ENCODE measurements at places on chromosomes 7 and 10.

DNA sequence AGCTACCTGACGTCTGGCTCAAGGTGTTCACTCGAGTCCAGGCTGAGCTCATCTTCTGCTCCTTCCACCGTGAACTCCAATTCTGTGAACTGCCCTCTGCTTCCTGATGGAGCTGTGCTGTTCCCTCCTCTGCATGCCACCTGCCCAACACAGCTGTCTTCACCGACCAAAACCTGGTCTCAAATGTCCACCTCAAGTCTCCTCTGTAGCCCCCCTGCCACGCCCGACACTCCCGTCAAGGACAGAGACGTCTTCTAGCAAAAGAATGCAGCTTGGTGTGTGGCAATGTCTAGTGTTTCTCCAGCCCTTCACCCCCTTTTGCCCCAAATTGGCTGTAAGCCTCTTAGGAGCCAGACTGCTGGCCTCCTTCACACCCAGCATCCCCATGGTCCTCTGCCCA, 305.1 kb downstream of the DNAJB6 start:
- no peak for DNase-seq

DNA sequence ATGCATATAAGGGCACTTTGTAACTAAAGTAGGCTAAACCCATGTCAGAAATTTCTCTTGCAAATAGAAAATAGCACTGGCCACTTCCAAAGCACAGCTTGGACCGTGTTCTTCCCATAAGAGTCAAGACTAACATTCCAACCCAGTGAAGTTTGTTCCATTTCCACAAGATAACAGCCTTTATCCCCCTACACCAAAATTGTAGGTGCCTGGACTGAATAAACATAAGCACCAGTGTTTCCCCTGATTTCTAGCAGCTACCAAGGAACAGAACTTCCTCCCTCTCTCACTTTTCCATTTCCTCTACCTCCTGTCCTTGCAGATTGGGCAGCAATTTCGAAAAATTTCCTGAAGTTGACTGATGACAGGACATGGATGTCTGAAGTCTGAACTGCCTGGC, 219.7 kb downstream of the CREB5 start:
- no peak for DNase-seq

DNA sequence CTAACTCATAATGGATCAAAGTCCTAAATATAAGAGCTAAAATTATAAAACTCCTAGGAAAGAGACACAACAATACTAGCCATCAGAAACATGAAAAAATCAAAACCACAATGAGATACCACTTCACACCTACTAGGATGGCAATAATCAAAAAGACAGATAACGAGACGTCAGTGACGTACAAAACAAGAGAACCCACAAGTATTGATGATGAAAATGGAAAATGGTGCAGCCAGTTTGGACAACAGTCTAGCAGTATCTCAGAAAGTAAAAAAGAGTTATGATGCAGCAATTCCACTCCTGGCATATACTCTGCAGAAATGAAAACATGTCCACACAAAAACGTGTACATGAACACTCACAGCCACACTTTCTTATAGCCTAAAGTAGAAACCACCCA, 173.5 kb downstream of the SRPK2 start:
- DNase-seq, result no peak

- no peak for DNase-seq
Measured at GRCh38 chr10:112466802-112467201, 19.8 kb downstream of the VTI1A start.

DNA sequence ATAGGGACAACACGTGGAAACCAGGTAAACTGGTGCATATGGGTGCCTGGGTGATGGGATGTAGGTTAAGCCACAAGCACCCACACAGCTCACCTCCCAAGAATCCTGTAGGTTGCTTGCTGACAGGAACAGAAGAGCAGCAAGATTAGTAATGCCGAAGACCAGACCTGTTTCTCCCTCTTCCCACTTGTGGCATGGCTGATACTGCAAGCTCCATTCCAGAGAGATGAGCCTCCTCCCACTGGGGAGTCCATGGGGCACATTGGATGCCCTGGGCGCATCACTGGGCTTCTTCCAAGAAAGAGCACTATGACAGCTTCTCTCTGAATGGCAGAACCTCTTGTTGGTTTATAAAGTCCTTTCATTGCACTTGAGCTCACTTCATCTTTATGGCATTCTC, 44.4 kb upstream of the LOXL4 start:
- DNase-seq, result no peak

- no peak for DNase-seq
Measured at GRCh38 chr10:86804805-86805204, 48.4 kb downstream of the BMPR1A start.

DNA sequence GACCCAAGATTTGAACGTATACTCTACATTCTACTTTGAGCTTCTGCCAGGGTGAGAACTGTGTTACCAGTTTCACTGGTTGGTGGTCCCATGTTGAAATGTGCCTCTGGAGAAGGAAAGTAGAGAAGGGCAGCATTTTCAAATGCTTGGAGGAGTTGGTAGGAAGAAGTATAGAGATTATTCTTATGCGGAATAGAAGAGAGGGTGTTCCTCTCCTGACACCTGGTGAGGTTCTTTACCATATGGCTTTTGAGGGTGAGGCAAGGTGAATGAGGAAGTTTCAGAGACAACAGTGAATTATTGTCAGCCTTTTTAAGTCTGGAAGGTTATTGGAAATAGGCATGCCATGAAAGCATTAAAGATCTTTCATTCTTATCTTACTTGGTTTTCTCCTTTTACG, 34.3 kb downstream of the R3HCC1L start:
- DNase-seq, result peak; percentile 24

- DNase-seq, result no peak
Measured at GRCh38 chr7:135704074-135704473, 23.9 kb downstream of the SLC13A4 start.

DNA sequence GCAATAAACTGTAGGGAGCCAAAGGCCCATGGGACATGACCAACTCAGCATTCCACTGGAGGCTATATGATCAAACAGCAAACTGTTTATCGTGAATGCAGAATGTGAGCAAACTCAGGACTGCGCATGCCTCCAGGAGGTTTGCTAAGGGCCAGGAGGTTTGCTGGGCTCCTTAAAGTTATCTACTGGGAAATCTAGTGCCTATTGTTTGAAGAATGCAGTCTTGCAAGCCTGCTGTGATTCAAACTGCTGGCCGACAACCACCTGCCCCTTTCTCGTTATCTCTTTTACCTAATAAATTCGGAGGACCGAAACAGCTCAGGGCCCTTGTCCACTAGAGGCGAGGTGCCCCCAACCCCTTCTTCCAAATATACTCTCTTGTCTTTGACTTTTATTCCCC, 404.1 kb downstream of the KCNMA1 start:
- no peak for DNase-seq

DNA sequence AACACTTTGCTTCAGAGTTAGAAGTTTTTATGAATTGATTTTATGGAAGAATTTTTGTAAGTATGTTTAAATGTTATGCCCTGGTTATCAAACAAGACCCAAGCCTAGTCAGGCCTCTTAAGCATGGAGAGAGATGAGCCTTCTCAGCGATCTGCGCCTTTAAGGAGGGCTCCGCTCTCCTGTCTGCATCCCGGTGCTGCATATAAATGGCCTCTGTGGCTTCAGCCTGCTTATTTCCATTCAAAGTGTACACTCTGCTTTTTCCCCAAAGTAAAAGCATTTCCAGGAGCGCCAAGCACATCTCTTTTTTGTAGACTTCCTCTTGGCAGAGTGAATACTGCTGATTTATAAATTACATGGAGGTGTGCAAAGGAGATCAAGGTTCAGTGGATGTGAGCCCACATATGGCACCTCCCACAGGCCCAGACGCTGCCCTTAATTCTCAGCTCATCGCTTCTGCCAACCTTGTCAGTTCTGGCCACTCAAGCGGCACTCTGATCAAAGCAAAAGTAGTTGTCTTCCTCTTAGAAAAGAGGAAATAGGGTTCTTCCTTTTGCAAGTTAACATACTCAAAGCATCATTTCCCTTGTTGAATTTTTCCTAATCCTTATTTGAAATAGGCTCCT, 70.0 kb upstream of the SFMBT2 start:
- no peak for DNase-seq

DNA sequence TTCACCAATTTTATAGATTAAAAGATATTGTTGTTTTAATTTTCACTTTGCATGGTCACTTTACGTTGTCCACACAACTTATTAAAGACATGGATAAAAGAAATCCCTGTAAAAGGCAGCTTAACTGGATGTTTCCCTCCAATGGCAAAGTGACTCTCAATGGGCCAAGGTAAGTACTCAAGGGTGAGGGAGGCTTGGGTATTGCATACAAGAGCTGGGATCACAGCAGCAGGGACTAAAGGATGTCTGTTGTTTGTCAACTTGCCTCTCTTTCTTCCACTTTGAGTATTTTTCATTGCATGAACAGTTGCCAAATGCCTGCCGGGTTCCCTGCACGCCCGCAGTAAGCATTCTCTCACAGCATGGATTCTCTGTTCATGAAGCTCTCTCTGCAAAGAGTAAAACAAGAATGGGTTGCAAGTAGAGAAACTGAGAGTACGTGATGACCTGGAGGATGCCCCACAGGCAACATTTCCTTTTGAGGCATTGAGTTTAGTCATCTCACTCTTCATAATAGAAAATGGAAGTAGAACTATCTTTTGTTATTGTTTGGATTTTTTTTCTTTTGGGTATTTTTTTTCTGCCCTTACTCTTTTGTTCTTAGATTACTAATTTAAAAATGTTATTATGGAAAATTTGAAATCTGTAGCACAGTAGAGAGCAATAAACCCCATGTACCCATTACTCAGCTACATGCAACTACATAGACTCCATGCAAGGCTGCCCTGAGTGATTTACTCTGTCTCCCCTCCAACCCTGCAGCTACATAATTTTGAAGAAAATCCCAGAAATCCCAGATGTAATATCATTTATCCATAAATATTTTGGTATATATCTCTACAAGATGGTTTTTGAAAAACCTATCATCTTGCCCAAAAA, 26.3 kb downstream of the GPR141 start:
- DNase-seq, result no peak

- peak; percentile 61 for DNase-seq
Measured at GRCh38 chr10:110498982-110499795, 1.5 kb downstream of the DUSP5 start.

GRCh38 chr7:4715410-4715776, 33.3 kb downstream of the FOXK1 start:
- no peak for DNase-seq

- DNase-seq, result no peak
Measured at GRCh38 chr10:118251791-118252190, 90.3 kb downstream of the FAM204A start.

DNA sequence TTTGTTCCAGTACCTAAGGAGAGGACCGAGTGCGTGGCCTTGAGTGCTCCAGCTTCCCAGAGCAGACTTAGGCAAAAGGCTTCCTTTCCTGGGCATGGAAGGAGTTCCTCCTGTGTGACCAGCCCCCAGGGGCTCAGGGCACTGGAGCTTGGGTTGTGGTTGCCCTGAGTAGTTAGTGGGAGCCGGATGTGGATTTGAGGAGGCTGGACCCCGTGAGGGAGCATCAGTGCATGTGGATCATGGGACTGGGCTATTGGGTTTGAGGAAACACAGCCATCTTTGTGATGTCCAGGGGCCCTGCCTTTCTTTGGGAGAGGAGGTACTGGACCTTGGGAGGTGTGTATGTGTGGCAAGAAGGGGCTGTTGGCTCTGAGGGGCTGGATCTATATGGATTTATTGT, 8.4 kb downstream of the LRMDA start:
- no peak for DNase-seq

DNA sequence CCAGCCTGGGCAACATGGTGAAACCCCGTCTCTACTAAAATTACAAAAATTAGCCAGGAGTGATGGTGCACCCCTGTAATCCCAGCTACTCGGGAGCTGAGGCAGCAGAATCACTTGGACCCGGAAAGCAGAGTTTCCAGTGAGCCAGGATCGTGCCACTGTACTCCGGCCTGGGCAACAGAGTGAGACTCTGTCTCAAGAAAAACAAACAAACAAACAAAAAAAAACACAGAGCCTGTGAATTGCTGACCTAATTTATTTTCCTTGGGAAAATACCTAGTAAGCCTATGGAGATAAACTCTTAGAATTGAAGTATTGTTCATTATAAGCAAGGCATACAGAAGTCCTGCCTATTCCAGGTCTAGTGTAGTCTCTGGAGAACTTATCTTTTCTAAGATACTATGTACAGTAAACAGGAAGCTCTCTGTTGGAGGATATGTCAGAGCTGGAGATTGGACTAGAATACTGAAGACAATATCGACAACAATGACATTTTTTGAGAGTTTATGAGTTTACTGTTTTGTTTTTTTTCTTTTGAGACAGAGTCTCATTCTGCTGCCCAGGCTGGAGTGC, 14.9 kb downstream of the GTF2I start:
- DNase-seq, result no peak

DNA sequence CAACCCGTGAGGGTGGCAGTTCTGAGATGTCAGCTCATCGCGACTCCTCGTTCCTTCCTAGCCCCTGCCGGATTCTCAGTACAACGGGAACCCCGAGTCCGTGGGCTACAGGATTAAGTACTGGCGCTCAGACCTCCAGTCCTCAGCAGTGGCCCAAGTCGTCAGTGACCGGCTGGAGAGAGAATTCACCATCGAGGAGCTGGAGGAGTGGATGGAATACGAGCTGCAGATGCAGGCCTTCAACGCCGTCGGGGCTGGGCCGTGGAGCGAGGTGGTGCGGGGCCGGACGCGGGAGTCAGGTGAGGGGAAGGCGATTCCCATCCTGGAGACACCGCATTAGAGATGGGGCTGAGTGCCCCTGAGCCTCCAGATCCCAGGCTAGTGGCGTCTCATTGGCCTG, 568.1 kb upstream of the FOXK1 start:
- no peak for DNase-seq

- DNase-seq, result no peak
Measured at GRCh38 chr7:128899392-128899791, 11.1 kb downstream of the KCP start.

DNA sequence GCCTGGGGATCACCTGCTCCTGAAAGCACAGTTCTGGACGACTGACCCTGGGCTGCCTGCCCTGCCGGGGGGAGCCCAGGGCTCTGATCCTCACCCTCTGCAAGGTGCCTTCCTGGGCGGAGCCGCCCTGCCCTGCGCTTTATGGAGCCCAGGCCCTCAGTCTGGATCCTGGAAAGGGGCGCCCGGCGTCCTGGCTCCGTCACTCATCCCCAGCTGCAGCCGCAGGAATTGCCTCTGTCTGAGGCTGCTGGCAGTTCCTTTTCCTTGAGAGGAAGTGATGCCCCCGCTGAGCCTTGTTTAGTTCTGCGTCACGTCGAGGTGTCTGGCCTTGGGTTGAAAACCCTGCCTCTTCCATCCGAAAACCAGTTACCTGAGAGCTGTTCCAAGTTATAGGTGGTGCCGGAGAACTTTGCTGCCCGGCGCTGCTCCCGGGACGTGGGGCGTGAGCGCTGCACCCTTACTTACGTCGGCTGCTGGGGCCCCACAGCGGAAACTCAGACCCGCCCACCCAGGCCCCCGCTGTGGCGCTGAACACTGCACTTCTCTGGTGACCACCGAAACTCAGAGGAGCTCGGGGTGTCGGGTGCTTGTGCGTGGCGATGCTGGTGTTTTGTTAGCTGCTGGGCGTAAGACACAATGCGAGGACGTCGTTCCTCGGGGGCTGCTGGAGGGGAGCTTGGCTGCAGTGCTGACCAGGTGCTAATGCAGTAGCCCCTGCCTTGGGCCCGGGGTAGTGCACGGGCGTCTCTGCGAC, 5.4 kb downstream of the MAFK start:
- DNase-seq, result no peak

Data from WERI-Rb-1 (cell line).